ENCODE measurements at places on chromosomes 1 and 21.

DNA sequence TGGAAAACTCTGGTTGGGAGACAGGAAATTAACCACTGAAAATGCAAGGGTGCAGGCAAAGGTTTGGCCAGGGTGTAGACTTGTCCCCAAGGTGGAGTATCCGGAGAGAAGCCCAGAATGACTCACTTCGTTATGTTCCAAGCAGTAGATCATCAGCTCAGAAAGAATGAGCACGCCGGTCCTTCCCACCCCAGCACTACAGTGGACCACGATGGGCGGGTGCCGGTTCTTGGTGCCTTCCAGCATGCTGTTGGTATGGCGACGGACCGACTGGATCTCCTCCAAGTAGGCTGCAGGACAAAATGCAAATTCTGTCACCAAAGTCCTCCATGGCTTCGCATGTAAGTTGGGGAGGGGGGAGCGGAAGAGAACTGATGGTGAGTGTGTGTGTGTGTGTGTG, 83.4 kb downstream of the SMYD2 start:
- DNase-seq, result no peak

DNA sequence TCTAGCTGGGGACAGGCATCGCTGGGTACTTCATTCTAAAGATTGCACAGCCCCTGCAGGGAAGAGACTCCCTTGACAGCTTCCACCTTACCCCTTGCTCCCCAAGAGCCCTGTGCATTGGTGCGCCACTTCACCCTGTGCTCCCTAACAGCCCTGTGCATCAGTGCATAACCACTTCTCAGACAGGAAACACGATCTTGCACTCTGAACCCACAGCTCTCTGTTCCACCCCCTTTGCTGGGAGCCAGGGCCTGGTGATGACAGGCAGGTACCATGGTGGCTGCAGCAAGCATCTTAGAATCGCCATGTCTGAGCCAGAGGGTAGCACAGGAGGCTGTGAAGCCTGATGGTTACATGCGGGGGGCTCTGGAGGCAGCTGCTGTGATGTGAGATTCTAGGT, 5.0 kb downstream of the ALPL start:
- DNase-seq, result no peak

- DNase-seq, result no peak
Measured at GRCh38 chr1:175919001-175919400, 175.6 kb upstream of the TNR start.

DNA sequence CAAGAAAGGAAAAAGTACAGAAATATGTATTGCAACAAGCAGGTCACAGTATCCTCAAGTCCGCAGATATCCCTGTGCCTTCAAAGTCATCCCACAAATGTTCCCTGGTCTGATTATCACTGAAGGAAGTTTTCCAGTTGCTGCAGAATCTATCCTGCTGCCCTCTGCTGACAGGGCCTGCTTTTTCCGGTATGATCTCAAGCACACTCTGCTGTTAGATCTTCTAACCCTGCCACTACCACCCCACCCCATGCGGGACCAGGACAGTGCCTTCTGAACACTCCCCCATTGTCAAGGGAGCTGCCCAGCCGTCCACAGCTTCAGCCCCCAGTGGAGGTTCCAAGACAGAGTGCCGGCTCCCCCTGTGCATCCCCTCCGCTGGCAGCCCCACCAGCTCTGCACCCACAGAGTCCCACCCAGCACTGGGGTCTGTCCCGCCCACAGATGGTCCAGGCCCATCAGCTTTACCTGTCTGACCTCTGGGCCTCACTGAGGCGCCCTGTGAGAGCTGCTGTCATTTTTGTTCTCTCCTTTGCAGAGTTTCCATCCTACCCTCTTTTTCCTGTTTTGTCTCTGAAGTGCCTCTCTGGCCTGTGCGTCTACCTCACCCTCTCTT, 27.9 kb downstream of the FAM163A start:
- no peak for DNase-seq

DNA sequence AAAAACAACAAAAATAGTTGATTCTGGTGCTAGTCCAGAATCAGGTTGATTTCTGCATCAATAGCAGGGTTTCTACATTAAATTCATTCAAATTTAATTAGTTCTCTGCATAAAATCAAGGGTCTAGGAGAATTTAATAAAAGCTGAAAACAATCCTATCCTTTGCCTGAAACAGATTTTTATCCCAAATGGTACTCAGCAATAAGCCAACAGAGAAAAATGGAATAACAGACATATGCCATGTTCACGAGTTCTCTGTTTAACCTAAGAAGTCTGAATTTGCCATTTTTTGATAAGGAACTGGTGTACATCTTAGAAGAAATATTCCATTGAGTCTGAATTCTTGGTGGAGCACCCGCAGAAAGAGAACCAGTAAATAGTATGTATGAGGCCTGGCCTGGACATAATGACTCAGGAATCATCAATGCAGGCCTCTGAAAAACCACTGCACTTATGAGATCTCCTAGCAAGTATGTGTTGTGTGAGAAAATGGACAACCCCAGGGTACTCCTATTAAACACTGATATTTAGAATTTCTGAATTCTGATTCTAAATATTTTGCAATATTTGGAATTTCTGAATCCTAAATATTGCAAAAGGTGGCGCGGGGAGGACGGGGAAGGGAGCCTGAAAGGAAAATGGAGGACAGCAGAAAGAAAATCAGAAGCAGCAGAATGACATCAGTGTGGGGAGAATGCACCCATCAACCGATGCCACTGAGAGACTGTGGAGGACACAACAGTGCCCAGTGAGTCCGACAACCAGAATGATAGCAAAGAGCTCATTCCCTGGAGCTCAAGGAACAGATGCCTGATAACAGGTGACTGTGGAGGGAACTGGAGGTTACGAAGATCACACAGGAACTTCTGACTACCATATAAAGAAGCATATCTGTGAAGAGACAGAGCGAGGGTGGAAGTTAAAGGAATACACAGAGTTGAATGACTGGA, 97.6 kb downstream of the APP start:
- DNase-seq, result no peak

GRCh38 chr1:37438037-37438868, 36.1 kb upstream of the ZC3H12A start:
- DNase-seq, result no peak

- no peak for DNase-seq
Measured at GRCh38 chr1:24720152-24720551, 25.1 kb upstream of the CLIC4 start.

- DNase-seq, result no peak
Measured at GRCh38 chr21:44632067-44632466, 5.1 kb upstream of the KRTAP10-10 start.

DNA sequence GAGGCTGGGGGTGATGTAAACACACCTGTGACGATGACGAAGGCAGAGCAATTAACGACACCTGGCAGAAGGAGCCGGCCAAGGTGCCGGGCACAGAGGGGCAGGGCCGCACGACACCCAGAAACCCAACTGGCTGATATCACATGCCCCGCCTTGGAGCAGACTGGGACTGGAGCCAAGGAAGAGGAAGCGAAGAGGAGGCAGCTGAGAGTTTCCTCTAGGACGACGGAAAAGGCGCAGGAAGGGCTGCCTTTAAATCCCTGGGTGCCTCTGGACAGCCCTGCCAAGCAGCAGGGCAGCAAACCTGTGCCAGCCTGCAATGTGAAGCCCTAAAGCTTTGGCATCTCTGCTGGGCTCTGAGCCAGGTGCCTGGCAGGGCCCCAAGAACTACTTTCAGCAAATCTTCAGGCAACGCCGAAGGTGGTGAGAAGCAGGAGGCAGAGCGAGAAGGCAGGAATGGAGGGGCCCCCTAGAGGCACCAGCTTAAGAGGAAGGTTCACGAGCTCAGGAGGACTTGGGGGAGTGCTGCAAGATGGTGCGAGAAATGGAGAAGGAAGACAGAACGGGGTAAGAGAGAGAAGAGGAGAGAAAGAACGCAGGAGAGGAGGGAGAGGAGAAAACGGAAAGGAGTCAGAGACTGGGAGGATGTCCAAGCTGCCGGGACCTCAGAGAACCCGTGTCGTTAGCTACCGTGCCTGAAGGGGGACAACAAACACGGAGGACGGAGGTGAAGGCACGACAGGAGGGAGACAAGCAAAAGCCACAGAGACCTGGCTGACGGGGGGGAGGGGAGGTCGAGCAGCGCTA, 25.3 kb upstream of the PEF1 start:
- DNase-seq, result peak; percentile 22

DNA sequence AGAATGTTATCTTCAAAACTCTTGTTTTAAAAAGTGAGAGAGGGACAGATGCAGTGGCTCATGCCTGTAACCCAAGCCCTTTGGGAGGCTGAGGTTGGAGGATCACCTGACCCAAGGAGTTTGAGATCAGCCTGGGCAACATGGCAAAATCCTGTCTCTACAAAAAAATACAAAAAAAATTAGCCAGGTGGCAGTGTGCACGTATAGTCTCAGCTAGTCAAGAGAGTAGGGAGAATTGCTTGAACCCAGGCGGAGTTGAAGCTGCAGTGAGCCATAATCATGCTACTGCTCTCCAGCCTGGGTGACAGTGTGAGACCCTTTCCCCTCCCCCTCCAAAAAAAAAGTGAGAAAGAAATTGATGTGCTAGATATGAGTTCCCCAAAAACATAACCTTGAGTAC, 131.0 kb downstream of the KCNT2 start:
- DNase-seq, result no peak

DNA sequence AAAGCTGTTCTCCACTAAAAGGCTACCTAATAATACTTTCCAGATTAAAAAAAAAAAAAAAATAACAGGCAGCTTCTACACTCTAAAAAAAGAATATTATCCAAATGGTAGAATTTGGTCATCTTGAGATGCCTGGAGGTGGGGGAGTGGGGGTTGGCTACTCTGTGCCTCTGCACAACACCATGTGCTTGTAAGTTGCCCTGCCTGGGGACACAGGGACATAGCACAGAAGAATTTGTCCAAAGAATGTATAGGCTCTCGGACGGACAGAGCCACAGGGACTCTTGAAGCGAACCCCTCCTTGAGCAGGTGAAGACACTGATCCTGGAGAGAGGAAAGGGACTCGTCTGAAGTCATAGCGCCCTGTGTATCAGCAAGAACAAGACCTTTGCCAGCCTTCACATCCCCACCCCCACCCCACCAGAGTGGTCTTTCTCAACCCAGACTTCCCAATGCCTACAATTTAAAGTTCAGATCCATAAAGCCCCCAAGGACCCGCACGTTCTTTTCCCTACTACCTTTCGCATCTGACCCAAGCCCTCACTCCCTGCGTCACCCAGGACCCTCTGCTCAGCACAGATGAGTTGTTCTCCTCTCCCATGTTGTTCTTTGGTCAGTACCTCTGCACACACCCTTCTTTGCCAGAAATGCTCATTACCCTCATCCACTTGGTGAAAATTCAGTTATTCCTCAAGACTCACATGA, 72.6 kb downstream of the LGR6 start:
- no peak for DNase-seq

DNA sequence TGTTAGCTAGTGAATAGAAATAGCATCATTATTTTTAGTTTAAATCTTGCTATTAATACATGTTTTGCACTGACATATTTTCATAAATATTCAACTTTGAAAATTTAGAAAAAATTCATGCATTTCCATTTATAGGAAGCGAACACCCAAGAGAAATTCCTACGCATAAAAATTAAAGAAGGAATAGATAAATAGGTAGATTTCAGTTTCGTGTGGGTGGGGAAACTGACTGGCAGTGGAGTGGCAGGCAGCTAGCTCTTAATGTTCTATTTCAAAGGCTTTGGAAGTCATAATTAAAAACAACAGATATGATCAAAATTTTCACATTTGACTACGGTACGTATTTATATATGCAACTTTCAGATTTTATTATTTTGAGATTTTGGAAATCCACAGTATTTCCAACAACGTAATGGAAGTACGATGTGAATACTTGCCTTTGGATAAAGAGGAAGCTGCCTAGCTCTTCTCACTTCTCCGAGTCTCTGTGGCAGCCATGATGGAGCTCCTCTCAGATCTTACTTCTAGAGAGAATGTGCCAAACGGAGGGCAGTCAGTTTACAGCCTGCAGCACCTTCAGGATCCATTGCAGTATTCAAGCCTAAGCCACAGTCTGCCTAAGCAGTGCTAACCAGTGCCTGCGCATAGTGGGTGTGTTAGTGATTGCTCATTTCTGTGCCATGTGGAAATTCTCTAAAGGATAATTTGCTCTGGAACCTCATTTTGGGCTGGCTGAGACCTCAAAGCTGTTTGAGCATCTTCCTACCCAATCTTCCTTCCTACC, 62.9 kb upstream of the RGS4 start:
- DNase-seq, result no peak

GRCh38 chr21:19261731-19262376, 858.3 kb upstream of the TMPRSS15 start:
- DNase-seq, result no peak

DNA sequence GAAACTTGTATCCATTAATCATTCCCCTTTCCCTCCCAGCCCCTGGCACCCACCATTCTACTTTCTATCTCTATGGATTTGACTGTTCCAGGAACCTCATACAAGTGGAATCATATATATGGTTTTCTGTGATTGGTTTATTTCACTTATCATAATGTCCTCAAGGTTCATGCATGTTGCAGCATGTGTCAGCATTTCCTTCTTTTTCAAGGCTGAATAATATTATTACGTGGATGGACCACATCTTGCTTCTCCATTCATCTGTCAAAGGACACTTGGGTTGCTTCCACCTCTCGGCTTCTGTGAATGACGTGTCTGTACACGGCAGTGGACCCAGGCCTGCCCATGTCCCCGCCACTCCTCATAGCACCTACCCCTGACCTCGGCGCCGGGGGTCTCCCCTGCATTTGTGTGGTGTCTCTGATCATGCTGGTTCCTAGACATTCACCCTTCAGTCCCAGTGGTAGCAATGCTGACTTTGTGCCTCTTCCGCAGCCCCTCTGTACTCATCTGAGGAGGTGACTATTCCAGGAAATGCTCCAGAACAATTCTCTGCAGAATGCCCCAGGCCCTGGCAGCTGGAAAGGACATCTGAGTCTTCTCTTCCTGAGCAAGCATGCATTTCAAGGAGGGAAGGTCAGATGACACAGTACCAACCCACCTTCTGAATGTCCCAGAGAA, 136.9 kb downstream of the PSMG1 start:
- no peak for DNase-seq

- DNase-seq, result no peak
Measured at GRCh38 chr1:205072286-205072685, 12.0 kb downstream of the TMEM81 start.

- no peak for DNase-seq
Measured at GRCh38 chr1:10796029-10796944, at the start of gene CASZ1. Gene CASZ1 (minus strand): TSS chr1:10796646. CDS start chr1:10693889, 102,757 bp downstream.

Data from CD8-positive, alpha-beta T cell (primary cell).